Activated B cell treated with CpG ODN at 0.5 μM for 24 hours (primary cell): ENCODE measurements at places on chromosomes 7 and 10.

DNA sequence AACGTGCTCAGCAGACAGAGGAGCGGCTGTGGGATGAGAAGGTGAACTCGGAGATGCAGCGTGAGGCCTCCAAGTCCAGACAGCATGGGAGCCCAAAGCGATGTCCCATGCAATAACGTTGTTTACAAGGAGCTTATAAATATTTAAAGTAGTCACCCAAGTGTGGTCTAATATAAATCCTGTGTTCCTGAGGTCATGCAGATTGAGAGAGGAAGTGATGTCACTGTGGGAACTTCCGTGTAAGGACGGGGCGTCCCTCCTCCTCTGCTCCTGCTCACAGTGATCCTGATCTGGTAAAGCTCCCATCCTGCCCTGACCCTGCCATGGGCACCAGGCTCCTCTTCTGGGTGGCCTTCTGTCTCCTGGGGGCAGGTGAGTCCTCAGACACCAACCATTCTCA lies 94.7 kb upstream of the PRSS58 start:
- H3K4me1 ChIP-seq = no peaks in the 10 kb centered on the region
- H3K27me3 ChIP-seq = peaks cover 15% of the 10 kb centered on the region
- H3K27ac ChIP-seq = no peak overlapping the region
- H3K36me3 ChIP-seq = no peaks in the 10 kb centered on the region
- no peak overlapping the region for H3K4me3 ChIP-seq

GRCh38 chr10:32692174-32692573 lies 246.2 kb downstream of the CCDC7 start:
- peaks cover 7% of the 10 kb centered on the region for H3K36me3 ChIP-seq
- DNase-seq = no peak
- H3K4me3 ChIP-seq = no peak overlapping the region
- H3K27ac ChIP-seq = no peak overlapping the region
- H3K27me3 ChIP-seq = no peaks in the 10 kb centered on the region
- H3K4me1 ChIP-seq = no peaks in the 10 kb centered on the region

- no peak overlapping the region for H3K27ac ChIP-seq
- no peak overlapping the region for H3K4me3 ChIP-seq
- DNase-seq = no peak
- H3K36me3 ChIP-seq = no peaks in the 10 kb centered on the region
These were observed 106.3 kb downstream of the CTTNBP2 start for GRCh38 chr7:117766913-117767312.

DNA sequence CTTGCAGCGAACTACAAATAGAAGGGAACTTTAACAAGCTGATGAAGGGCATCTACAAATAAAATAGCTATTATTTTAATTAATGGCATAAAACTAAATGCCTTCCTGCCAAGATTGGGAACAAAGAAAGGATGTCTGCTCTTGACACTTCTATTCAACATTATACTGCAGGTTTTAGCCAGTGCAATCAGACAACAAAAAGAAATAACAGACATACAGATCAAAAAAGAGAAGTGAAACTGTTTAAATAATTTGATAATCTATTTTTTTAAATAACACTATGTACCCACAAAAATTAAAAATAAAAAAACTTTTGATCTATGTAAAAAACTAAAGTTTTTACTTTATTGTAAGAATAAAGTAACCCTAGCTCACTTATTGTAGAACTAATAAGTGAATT lies 22.4 kb upstream of the TLL2 start:
- H3K4me1 ChIP-seq = peaks cover 14% of the 10 kb centered on the region
- H3K27me3 ChIP-seq = no peaks in the 10 kb centered on the region
- H3K36me3 ChIP-seq = peaks cover 55% of the 10 kb centered on the region
- DNase-seq = no peak
- H3K27ac ChIP-seq = no peak overlapping the region

GRCh38 chr10:28970231-28970630 lies 292.9 kb downstream of the BAMBI start:
- no peaks in the 10 kb centered on the region for H3K27me3 ChIP-seq
- no peaks in the 10 kb centered on the region for H3K36me3 ChIP-seq
- H3K4me1 ChIP-seq = no peaks in the 10 kb centered on the region
- DNase-seq = no peak
- H3K27ac ChIP-seq = no peak overlapping the region

- H3K4me1 ChIP-seq = peaks cover 5% of the 10 kb centered on the region
- H3K27me3 ChIP-seq = no peaks in the 10 kb centered on the region
- no peak for DNase-seq
- no peak overlapping the region for H3K4me3 ChIP-seq
- H3K36me3 ChIP-seq = no peaks in the 10 kb centered on the region
- no peak overlapping the region for H3K27ac ChIP-seq
These were observed 39.9 kb upstream of the ZNF107 start for GRCh38 chr7:64626083-64626469.

GRCh38 chr10:1195828-1196227 lies 139.6 kb downstream of the WDR37 start:
- no peaks in the 10 kb centered on the region for H3K4me1 ChIP-seq
- H3K27ac ChIP-seq = no peak overlapping the region
- peaks cover 12% of the 10 kb centered on the region for H3K27me3 ChIP-seq
- DNase-seq = no peak
- no peak overlapping the region for H3K4me3 ChIP-seq

- peaks cover 18% of the 10 kb centered on the region for H3K27me3 ChIP-seq
- no peaks in the 10 kb centered on the region for H3K36me3 ChIP-seq
These were observed 4.8 kb upstream of the CEP55 start for GRCh38 chr10:93491602-93492121.

DNA sequence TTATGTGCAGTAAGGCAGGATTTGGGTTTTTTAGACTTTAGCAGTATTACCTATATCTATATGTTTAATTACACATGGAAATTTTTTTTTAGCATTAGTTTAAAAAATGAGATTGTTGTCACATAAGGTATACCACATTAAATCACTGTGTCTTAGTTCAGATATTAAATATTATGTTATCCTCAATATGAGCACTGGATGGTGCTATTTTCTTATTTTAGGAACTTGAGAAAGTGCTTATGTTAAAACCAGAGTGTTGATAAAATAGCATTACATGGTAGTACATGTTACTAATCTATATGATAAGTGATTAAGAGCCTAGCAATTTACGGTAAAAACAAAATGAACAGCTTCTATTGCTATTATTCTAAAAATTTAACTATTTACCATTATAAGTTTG lies 28.8 kb downstream of the MIOS start:
- peaks cover 66% of the 10 kb centered on the region for H3K36me3 ChIP-seq
- H3K27ac ChIP-seq = no peak overlapping the region
- H3K27me3 ChIP-seq = no peaks in the 10 kb centered on the region
- no peaks in the 10 kb centered on the region for H3K4me1 ChIP-seq

DNA sequence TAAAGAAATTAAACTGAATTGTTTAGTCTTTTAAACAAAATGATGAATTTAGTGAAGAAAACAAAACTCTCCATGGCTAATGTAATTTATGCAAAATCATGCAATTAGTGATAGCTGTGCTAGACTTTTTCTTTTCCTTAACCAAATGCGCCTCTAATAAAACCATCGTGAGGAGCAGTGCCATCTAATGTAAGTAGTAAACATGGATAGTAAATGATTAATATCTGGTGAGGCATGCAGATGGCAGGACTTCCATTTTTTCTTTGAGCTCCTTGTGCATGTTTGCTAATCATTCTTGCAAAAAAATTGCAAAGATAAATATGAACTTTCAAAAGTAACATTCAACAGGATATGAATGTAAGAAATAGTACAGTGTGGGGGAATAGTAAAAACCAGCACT lies 2.3 kb downstream of the INSYN2A start:
- H3K4me3 ChIP-seq = no peak overlapping the region
- H3K36me3 ChIP-seq = no peaks in the 10 kb centered on the region
- no peaks in the 10 kb centered on the region for H3K4me1 ChIP-seq
- peaks cover 27% of the 10 kb centered on the region for H3K27me3 ChIP-seq

DNA sequence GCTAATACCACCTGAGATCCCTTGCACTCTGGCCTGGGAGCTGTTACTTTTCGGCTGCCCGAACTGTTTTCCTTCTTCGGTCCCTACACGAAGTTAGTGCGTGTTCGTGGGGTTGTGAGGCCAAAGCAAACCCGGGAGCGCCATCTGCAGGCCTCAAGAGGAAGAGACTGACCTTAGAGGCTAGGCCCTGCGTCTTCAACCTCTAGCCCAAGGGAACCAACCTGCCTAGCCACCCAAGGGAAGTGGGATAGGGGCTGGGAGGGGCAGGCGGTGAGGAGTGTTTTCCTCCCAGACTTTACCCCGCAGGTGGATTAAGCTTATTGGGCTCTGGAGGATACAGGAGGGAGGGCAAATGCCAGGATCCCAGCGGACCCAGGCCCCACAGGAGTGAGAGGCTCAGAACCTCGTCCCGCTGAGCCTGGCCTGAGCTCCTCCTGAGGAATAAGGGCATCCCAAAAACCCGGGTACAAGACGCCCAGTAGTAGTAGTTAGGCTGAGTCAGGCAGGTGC lies 1.7 kb upstream of the PAX2 start:
- H3K36me3 ChIP-seq = no peaks in the 10 kb centered on the region
- no peak for DNase-seq
- no peak overlapping the region for H3K27ac ChIP-seq
- peaks cover 64% of the 10 kb centered on the region for H3K27me3 ChIP-seq
- H3K4me1 ChIP-seq = peaks cover 52% of the 10 kb centered on the region
- H3K4me3 ChIP-seq = peak overlapping the region; percentile 53
